Karpas-422 (cell line): ENCODE measurements at places on chromosomes 2 and 18. TPM values are rescaled to one million over a fixed set of nuclear protein-coding genes. Genes with fewer than 3 reads are reported as not detected.

GRCh38 chr2:176879426-176879995 is 333.1 kb upstream of the HNRNPA3 start:
- no peaks in the 10 kb centered on the region for H3K4me1 ChIP-seq
- H3K36me3 ChIP-seq, result no peaks in the 10 kb centered on the region
- no peak for DNase-seq

DNA sequence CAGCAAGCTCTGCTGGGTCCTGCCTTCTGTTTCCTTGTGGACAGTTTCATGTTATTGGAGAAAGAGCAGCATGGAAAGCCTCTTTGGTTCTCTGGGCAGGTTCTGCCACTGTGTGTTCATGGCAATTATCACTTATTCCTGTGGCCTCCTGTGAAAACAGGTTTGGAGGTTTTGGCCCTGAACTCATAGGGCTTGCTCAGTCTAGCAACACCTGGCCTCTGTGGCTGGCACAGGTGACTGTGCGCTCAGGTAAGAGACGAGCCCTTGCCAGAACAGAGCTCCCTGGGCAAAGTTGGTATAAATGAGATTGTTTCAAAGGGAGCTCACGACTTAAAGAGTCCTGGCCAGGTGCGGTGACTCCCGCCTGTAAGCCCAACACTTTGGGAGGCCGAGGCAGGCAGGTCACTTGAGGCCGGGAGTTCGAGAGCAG is 5.7 kb downstream of the CEP68 start:
- DNase-seq, result no peak
- no peaks in the 10 kb centered on the region; the same call in 1 of the 2 replicates for H3K36me3 ChIP-seq
- H3K4me3 ChIP-seq, result no peak overlapping the region

DNA sequence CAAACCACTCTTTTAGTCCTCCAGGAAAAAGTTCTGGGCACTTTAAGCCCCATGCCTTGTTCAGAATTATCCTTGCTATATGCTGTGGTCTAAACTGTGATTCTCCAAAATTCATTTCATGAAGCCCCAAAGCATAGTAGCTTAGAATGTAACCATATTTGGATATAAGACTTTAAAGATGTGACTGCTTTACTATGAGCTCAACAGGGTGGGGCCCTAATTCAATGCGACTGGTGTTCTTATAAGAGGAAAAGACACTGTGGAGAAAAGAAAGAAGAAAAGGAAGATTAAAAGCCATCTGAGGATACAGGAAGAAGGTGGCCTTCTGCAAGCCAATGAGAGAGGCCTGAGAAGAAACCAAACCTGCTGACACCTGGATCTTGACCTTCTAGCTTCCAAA is 174.8 kb downstream of the GALNT13 start:
- no peaks in the 10 kb centered on the region for H3K36me3 ChIP-seq
- H3K27ac ChIP-seq, result no peak overlapping the region
- H3K4me3 ChIP-seq, result no peak overlapping the region

DNA sequence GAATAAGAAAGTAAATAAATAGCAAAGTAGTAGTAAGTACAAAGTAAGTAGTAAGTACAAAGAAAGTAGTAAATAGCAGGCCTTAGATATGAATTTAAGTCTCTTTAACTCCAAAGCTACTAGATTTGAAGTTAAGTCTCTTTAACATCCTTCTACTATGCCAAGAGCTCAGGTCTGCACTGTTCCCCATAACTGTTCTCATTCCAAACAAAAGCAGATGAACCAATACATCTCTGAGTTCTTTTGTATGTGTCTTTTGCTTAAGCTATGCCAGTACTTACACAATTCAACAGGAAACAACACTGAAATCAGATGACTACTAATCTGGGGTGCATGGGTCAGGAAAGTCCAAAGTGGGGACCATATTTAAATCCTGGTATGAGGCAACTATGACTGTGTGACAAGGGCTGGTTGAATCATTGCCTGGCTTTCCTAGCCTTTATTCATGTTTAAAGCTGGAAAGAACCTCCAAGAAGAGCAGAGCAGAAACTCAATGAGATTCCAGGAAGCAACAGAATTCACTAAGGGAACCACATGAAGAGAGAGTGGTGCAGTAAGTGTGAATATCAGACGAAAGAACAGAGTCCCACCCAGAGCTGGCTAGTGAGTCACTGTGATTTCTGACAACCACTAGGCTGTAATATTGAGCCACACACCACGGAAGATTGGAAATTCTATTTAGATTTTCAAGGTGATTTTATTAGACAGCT is 51.0 kb upstream of the CYP26B1 start:
- H3K27me3 ChIP-seq, result no peaks in the 10 kb centered on the region
- H3K4me3 ChIP-seq, result no peak overlapping the region
- no peak overlapping the region for H3K27ac ChIP-seq

- no peak for DNase-seq
- no peaks in the 10 kb centered on the region for H3K27me3 ChIP-seq
- no peaks in the 10 kb centered on the region for H3K36me3 ChIP-seq
- H3K4me3 ChIP-seq, result no peak overlapping the region
Measured at GRCh38 chr2:143422681-143423080, 293.5 kb downstream of the ARHGAP15 start.

- no peak overlapping the region for H3K27ac ChIP-seq
- no peaks in the 10 kb centered on the region for H3K4me1 ChIP-seq
Measured at GRCh38 chr18:51630706-51631105, 433.2 kb upstream of the MEX3C start.

Gene ARHGAP25
- total RNA-seq, result 172 and 213 TPM in 2 replicates
